ENCODE measurements at places on chromosomes 6 and 20.

DNA sequence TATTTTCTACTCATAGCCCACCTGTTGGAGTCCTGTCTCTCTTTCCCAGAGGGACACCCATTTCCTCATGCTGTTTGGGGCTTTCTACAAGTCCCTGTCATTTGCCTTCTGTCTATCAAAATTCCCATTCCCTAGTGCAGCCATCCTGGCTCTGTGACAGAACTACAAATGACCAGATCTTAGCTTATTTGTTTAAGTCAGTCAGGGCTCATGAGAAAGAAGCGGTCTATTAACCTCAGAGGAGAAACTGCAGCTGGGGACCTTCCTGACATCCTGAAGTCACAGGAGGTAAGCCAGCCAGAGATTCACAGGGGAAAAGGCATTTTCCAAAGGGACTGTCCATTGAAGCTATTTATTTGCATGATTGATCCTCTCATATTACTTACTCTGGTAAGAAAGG, 1.7 kb upstream of the COL9A1 start:
- DNase-seq = no peak

- no peak for DNase-seq
Measured at GRCh38 chr20:64157878-64158277, 6.4 kb upstream of the MYT1 start.

DNA sequence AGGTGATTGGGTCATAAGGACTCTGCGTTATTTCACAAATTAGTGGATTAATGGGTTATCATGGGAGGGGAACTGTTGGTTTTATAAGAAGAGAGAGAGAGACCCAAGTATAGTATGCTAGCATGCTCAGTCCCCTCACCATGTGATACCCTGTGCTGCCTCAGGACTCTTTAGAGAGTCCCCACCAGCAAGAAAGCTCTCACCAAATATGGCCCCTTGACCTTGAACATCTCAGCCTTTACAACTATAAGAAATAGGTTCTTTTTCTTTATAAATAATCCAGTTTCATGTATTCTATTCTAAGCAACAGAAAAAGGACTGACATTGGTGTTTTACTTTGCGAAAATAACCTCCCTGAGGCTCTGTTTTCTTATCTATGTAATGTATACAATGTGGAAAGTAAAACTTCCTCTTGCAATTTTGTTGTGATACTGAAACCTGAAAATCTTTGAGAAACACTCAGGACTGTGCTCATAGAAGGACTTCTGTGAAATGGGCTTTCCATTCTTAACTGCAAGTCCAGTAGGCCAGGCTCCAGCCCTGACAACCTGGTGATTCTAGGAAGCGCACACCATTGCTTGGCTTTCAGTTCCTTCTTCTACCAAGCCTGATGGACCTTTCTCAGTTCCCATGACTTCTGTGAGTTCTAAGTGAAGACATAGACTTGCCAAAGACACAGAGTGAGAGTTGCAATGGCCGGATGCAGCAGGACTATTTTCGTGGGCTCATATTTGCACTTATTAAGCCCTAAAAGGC, 21.9 kb downstream of the SIRPD start:
- no peak for DNase-seq

- DNase-seq = no peak
Measured at GRCh38 chr6:71510057-71510713, 221.6 kb downstream of the OGFRL1 start.

DNA sequence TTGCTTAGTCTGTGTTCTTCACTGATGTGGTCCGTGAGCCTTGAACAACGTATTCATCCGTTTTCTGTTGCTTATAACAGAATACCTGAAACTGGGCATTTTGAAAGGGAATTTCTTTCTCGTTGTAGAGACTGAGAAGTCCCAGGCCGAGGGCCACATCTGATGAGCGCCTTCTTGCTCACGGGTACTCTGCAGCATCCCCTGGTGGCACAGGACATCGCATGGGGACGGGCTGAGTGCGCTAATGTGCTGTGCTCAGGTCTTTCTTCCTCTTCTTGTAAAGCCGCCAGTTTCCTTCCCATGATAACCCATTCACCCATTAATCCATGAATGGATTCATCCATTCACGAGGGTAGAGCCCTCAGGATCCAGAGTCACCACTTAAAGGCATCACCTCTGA, 161.0 kb downstream of the NFATC2 start:
- DNase-seq = no peak

DNA sequence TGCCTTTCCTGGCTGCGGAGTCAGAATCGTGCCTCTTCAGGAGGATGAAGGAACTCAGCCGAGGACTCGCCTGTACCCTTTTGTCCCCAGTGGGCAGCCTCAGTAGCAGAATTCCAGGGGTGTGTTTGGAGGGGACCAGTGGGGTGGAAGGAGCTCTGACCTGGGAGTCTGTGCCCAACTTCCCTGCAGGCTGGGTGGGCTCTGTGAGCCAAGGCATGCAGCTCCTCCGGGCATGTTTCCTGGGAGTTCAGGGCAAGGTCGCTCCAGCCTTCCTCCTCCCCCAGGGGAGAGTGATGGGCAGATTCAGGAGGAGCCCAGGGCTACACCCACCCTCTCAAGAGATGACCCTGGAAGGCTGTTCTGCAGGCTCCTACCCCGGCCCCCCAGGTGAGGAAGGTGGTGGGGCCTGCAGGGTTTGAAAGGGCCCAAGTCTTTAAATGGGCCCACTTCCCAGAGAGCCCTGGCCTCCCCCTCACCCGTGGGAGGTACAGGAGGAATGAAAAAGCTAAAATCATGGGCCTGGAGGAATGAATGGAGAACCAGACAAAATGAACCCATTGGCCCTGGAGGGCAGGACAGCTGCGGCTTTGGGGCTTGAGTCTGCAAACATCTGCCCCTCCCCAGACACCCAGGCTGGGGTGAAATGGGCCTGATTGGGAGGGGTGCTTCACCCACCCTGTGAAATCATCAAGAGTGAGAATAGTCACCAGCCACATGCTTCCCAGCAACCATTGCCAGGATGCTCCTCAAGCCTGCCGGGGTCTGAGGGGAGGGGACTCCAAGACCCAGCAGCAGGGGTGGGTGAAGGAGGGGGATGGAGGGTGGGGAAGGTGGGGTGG, 77.6 kb upstream of the PMEPA1 start:
- no peak for DNase-seq

- no peak for DNase-seq
Measured at GRCh38 chr6:109714166-109714565, 23.1 kb downstream of the FIG4 start.
